ENCODE measurements at places on chromosomes 4 and X.

- DNase-seq = no peak
These were observed 30.8 kb downstream of the NOP14 start for GRCh38 chr4:2932321-2932950.

DNA sequence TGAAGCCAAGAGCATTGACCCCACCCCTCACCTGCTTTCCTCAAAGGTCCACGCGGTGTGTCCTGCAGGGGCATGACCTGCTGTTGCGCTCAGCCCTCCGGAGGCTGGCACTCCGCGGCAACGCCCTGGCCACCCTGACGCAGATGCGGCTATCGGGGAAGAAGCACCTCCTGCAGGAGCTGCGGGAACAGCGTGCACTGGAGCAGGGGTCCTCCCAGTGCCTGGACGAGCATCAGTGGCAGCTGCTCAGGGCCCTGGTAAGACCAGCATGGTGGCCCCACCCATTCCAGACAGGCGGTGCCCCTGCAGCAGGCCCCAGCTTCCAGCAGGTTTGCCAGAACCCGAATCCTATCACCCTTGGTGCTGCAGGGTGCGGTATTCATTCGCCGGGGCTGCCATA, 86.0 kb downstream of the EVC start:
- DNase-seq = no peak

DNA sequence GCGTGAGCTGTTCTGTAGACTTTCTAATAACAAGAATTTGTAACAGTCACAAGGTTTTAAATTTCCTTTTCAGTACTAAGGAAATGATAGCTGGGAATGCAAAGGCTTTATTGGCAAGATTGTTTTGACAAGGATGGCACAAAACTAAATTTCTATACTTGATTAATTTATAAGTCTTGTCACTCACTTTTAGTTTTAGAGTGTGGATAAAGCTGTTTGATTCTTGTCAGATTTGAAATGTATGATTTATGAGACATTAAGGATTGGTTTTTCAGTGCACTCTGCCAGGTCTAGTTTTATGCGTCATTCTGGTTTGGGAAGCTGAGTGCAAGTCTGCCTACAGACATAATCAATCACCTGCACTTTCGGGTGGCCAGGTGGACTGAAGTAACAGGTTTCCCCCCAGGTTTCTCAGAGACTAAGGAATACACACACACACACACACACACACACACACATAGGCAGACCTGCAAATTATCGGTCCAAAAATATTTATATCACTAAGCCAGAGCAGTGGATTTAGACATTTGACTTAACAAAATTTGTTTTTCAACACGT, 9.3 kb downstream of the FHL1 start:
- DNase-seq = no peak

DNA sequence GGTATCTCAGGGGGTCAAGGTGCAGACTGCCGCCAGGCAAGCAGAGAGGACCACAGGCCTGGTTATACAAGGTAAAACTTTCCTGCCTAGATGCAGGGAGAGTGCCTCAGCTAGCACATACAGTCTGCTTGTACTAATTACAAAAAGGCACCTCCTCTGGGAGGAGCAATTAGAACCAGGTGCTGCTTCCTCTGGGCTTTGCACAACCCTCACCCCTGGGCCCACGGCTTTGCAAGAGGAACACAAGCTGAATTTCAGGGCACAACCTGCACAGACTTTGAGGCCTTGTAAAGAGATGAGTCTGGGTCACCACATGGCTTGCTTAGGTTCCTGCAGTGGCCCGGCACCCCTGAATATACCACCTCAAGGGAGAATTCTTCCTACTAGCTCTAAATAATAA, 9.2 kb upstream of the CITED1 start:
- no peak for DNase-seq

DNA sequence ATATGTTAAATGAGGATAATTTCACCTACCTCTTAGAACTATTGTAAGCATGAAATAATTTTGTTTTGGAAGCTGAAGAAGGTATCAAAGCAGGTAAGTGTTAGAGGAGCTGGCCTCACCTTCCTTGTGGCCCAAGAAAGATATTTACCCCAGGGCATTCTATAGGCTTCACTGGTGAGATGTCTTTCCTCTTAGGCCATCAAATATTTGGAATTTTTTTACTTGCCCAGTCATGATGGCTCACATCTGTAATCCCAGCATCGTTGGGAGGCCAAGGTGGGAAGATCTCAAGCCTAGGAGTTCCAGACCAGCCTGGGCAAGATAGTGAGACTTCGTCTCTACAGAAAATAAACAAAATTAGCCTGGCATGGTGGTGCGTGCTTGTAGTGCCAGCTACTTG, 6.1 kb upstream of the SMS start:
- no peak for DNase-seq

GRCh38 chr4:92106816-92107215, 196.9 kb upstream of the GRID2 start:
- DNase-seq = no peak

GRCh38 chr4:176874721-176875445, 82.2 kb upstream of the VEGFC start:
- no peak for DNase-seq

GRCh38 chr4:174427571-174428140, 94.6 kb downstream of the HPGD start:
- DNase-seq = no peak

DNA sequence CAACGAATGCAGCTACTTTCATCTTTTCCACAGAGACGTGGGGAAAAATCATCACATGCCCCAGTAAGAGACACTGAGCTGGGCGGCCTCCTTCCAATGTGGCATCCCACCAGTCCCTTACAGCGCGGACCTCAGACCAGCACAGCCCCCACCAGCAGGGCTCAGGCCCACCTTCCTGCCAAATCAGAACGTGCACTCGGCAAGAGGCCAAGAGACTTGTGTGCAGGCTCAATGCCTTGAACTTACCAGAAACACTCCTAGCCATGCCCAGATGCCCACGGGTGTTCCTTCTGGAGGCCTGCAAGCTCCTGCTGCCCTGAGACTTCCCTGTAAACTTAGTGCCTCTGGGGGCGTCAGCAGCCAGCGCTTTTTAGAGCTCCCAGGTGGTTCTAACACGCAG, 31.2 kb downstream of the WDR1 start:
- no peak for DNase-seq
